ENCODE measurements at places on chromosomes 3 and 15.

DNA sequence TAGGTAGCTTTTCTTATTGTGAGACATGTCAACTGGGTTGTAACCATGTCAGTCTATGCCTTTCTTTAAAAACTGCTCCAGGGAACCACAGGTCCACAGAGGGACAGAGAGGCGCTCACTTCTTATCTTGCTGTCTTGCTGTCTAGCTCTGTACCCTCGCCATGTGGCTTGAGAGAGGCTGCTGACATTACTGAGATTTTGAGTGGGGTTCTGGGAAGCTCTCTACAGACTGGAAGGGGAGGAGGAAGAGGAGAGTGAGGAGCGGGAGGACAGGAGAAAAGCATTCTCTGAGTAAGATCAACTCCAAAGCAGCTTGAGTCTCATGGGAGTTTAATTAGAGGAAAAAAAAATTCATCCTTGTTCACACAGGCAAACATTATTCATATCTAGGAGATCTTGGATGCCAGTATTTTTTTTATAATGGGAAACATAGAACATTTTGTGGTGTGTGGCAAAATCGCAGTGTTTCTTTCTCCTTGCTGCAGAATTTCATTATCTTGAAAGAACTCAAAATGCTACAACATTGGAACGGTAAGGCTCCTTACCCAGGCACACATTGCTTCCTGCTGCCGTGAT is 1037.0 kb upstream of the NR2F2 start:
- DNase-seq: no peak

GRCh38 chr3:12428126-12428525 is 56.2 kb upstream of the TSEN2 start:
- DNase-seq: no peak

DNA sequence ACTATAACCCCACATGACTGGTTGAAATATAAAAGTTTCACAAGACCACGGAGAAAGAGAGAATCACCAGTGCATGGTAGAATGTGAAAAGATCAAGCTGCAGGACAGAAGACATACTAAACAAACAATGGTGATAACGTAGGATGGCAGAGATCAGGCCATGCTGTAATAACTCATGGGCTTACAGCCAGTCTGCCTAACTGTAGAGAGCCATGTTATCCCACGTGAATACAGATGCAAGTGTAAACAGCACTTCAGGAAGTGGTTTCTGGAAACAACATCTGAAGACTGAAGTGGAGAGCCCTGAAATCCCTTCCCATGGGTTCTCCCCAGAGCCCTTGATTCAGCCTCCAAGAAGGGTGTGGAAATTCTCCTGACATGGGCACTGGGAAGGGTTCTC is 103.2 kb upstream of the SLCO2A1 start:
- DNase-seq: no peak

- DNase-seq: no peak
Measured at GRCh38 chr3:124620600-124621063, 109.6 kb upstream of the UMPS start.

GRCh38 chr15:71118881-71119632 is 3.8 kb downstream of the THSD4 start:
- DNase-seq: no peak
